ENCODE measurements at places on chromosomes 7 and 10. TPM values are rescaled to one million over a fixed set of nuclear protein-coding genes. Genes with fewer than 3 reads are reported as not detected.

DNA sequence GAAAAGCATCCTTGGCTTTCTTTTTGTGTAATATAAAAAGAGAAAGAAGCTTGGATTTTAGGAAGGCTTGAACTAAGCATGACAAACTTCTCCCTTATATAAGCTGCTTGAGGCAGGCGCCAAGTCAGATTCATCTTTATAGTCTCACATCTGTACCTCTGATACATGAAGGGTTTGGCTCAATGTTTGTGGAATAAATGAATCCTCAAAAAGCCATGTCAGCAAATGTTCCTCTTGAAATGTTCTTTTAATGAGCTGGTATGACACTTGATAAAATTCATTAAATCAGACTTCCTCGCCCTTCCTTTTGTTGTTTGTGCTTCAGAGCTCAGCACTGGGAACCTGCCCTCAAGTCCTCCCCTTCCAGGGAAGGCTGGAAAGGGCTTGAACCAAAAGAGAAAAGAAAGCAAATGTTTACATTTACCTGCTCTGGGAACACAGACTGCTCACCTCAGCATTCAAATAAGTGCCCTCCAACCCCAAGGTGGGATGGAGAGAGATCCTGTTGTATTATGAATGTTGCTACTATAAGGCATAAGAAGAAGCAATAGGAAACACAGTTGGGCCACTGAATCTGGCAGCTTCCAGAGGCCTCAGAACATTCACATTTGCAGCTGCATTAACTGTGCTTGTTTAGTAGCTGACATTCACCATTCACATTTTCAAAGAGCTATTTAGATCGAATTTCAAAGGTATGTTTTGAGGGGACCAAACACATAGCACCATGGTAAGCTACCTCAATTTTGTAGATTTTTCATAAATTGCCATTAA is 212.6 kb downstream of the CACNA2D1 start:
- H3K27ac ChIP-seq = no peak overlapping the region
- H3K27me3 ChIP-seq = no peaks in the 10 kb centered on the region
- no peak for DNase-seq
- no peaks in the 10 kb centered on the region for H3K36me3 ChIP-seq
- peaks cover 6% of the 10 kb centered on the region for H3K4me1 ChIP-seq
- no peak overlapping the region for H3K4me3 ChIP-seq

DNA sequence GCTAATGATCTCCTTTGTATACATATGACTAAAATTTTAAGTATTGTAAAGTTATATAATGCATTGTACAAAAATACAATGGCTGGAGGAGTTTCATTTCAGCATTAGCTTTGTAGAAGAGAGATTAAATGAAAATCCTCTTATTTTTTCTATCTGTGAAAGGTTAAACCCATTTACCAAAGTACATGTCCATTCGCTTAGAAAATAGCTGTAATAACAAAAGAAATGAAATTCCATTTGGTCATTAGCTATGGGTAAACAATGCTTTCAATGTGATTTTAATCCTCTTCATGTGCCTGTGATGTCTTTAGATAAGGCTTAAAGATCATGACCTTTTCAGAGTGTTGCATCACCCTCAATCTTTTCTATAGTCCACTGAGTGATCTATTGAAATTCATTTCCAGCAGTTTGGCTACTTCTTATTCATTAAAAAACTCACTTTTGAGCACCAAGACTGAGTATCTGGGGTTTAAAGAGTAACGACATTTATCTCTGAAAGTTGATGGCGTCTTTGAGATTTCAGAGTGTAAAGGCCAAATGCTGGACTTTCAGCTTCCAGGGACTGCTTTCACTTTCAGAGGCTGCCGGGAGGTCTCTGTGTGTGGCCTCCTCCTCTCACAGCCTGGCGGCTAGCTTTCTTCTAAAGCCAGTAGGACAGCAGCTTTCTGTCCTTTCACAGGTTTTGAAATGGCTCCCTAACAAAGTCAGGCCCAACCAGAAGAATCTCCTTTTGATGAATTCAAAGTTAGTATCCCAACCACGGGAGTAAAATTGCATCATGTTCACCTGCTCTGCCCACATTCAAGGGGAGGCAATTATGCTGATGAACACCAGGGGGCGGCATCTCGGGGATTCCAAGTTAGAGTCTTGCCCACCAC is 701.4 kb upstream of the COBL start:
- no peaks in the 10 kb centered on the region for H3K36me3 ChIP-seq
- no peak for DNase-seq
- H3K27ac ChIP-seq = no peak overlapping the region
- no peaks in the 10 kb centered on the region for H3K27me3 ChIP-seq

- H3K36me3 ChIP-seq = peaks cover 5% of the 10 kb centered on the region
- DNase-seq = no peak
- no peaks in the 10 kb centered on the region for H3K27me3 ChIP-seq
- peak overlapping the region; percentile 77 for H3K27ac ChIP-seq
- no peak overlapping the region for H3K4me3 ChIP-seq
Measured at GRCh38 chr10:80464557-80465450, 10.7 kb downstream of the TSPAN14 start.

- no peaks in the 10 kb centered on the region for H3K36me3 ChIP-seq
- DNase-seq = no peak
- no peak overlapping the region for H3K27ac ChIP-seq
Measured at GRCh38 chr10:121356183-121356582, 242.1 kb downstream of the FGFR2 start.

DNA sequence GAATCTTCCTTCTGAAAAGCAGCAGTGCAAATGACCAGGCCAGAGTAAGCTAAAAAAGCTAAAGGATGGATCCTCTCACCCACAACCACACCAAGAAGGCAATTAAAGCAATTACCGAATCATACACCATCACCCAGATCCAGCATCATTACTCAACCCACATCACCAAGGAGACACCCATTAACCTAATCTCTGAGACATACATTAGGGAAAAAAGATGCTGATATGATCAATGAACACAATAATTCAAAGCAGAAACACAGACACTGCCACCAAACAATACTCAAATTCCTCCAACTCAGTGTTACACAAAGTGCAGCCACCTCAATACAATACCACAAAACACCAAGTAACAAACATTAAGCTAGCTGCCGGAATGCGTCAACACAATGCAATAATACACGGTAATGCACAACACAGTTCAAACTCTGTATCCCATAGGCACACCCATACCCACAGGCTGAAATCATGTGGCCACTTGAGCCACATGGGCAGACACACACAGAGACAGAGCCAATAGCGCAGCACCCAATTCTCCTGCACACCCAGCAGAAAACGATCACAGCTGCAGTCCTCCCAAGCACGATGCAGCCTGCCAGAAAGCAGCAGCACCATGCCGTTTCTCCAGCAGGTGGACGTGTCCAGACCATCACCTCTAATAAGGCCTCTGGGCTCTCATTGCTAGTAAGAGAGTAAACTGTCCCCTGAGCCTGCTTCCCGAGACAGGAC is 21.5 kb downstream of the PAX2 start:
- H3K4me1 ChIP-seq = no peaks in the 10 kb centered on the region
- H3K4me3 ChIP-seq = no peak overlapping the region
- peaks cover 73% of the 10 kb centered on the region for H3K27me3 ChIP-seq
- no peaks in the 10 kb centered on the region for H3K36me3 ChIP-seq
- DNase-seq = no peak
- H3K27ac ChIP-seq = no peak overlapping the region

- H3K36me3 ChIP-seq = no peaks in the 10 kb centered on the region
- no peak overlapping the region for H3K27ac ChIP-seq
- H3K27me3 ChIP-seq = peaks cover 23% of the 10 kb centered on the region
- peaks cover 11% of the 10 kb centered on the region for H3K4me1 ChIP-seq
Measured at GRCh38 chr7:149742075-149742701, 31.2 kb downstream of the ZNF467 start.

- H3K4me3 ChIP-seq = no peak overlapping the region
- no peak overlapping the region for H3K27ac ChIP-seq
- H3K27me3 ChIP-seq = peaks cover 2% of the 10 kb centered on the region
- no peak for DNase-seq
- H3K36me3 ChIP-seq = no peaks in the 10 kb centered on the region
Measured at GRCh38 chr7:8154272-8154671, 107.7 kb downstream of the ICA1 start.

GRCh38 chr7:152759949-152760853 is 649 bp downstream of the ACTR3B start:
- DNase-seq = peak; percentile 84
- no peaks in the 10 kb centered on the region for H3K36me3 ChIP-seq
- peaks cover 17% of the 10 kb centered on the region for H3K4me1 ChIP-seq
- H3K27ac ChIP-seq = peak overlapping the region; percentile 83
- peak overlapping the region; percentile 90 for H3K4me3 ChIP-seq

GRCh38 chr7:33906697-33907096 is 1.4 kb downstream of the BMPER start:
- no peak overlapping the region for H3K4me3 ChIP-seq
- H3K27me3 ChIP-seq = peaks cover 37% of the 10 kb centered on the region
- DNase-seq = no peak
- no peaks in the 10 kb centered on the region for H3K36me3 ChIP-seq
- H3K4me1 ChIP-seq = peaks cover 12% of the 10 kb centered on the region
- H3K27ac ChIP-seq = no peak overlapping the region

GRCh38 chr10:70481831-70482530 is 3.4 kb downstream of the PALD1 start:
- peaks cover 31% of the 10 kb centered on the region for H3K4me1 ChIP-seq
- H3K27ac ChIP-seq = no peak overlapping the region
- H3K4me3 ChIP-seq = no peak overlapping the region
- H3K27me3 ChIP-seq = no peaks in the 10 kb centered on the region

DNA sequence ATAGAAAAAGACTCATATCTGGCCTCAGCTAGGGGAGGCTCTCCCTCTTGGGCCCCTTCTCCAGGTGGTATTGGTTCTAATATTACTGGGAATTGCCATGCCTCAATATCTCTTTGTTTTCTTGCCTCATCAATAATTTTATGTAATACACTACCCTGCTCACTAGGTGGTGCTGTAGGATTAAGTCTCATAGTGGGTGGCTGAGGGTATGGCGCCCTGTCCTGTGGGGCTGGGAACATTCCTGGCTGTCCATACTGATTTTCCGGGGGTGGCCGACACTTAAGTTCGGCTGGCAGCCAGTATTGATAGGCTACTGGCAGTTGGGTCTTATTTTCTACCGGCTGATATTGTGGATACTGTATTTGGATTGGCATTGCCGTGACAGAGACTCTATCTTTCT is 9.0 kb upstream of the TAS2R3 start:
- no peaks in the 10 kb centered on the region for H3K27me3 ChIP-seq
- H3K27ac ChIP-seq = no peak overlapping the region
- peaks cover 80% of the 10 kb centered on the region for H3K36me3 ChIP-seq
- H3K4me1 ChIP-seq = no peaks in the 10 kb centered on the region

- H3K27ac ChIP-seq = no peak overlapping the region
- no peak overlapping the region for H3K4me3 ChIP-seq
- no peaks in the 10 kb centered on the region for H3K4me1 ChIP-seq
- no peaks in the 10 kb centered on the region for H3K36me3 ChIP-seq
- peak; percentile 34 for DNase-seq
Measured at GRCh38 chr10:5987747-5988146, 10.4 kb upstream of the IL15RA start.

DNA sequence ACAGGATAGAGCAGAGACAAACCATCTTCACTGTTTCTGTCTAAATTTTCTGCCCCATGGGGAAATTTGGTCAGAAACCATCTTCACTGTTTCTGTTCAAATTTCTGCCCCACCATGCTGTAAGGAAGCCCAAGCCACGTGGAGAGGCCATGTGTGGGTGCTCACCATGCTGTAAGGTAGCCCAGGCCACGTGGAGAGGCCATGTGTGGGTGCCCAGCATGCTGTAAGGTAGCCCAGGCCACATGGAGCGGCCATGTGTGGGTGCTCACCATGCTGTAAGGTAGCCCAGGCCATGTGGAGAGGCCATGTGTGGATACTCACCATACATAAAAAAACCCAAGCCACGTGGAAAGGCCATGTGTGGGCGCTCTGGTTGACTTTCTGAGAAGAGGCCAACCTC is 1088.7 kb upstream of the AUTS2 start:
- no peaks in the 10 kb centered on the region for H3K4me1 ChIP-seq
- no peak overlapping the region for H3K27ac ChIP-seq
- H3K36me3 ChIP-seq = no peaks in the 10 kb centered on the region
- no peak for DNase-seq
- H3K27me3 ChIP-seq = no peaks in the 10 kb centered on the region

DNA sequence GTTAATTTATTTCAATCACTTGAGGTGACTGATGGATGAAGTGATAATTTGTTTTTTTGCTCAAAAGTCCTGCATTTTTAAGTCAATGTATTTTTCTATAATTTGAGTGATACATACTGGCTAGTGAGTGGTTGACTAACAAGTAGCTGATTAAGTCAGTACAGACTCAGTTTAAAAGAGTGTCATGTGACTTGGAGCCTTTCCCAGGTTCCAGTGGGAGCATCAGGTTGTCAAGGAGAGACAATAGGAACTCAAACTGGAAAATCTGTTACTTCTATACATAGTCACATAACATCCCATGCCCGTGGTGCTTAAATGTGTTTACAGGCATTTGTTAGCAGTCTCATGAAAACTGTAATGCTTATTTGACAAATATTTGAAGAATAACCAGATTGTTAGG is 154.7 kb downstream of the ANK3 start:
- H3K36me3 ChIP-seq = no peaks in the 10 kb centered on the region
- H3K4me3 ChIP-seq = no peak overlapping the region
- peaks cover 35% of the 10 kb centered on the region for H3K4me1 ChIP-seq
- no peaks in the 10 kb centered on the region for H3K27me3 ChIP-seq
- no peak for DNase-seq

DNA sequence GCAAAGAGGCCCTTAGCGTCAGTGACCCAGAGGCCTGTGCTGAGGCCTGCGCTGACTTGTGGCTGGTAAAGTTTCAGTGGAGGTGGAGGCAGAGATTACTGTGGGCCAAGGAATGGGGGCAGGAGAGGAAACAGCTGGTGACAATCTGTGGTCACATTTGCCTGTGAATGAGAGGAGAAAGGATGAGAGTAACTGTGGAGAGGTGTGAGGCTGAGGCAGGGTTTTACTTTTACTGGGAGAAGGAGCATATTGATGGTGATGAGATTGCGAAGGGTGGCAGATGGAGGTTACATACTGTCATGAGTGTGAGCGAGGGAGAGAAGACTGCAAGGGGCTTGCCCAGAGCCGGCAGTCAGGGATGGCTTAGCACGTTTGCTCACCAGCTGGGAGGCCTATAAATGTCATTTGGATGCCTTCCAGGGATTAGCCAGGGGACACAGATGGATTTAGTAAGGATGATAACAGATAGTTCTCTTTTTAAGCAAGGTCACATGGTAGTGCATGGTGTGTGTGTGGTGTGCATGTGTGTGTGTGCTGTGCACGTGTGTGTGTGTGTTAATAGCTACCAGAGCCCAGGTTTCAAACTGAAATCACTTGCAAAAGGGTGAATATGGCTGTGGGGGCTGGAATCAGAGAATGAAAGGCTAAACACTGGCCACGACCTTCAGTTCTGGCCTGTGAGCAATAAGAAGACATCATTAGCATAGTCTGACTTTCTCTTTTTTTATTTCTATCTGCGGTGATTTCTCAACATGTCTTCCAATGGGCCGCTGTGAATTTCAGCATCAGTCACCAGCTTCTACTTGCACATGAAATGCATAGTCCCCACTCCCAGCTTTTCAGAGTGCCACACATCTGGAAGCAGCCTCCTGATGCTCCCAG is 291.5 kb upstream of the ZNF32 start:
- DNase-seq = peak; percentile 49
- no peaks in the 10 kb centered on the region for H3K27me3 ChIP-seq
- H3K27ac ChIP-seq = no peak overlapping the region
- H3K36me3 ChIP-seq = no peaks in the 10 kb centered on the region

- no peaks in the 10 kb centered on the region for H3K27me3 ChIP-seq
- H3K4me1 ChIP-seq = no peaks in the 10 kb centered on the region
- H3K36me3 ChIP-seq = no peaks in the 10 kb centered on the region
- H3K27ac ChIP-seq = no peak overlapping the region
Measured at GRCh38 chr10:131213741-131214505, 97.6 kb downstream of the TCERG1L start.

Gene OSBPL3
- total RNA-seq = 8.0 TPM

Gene LAMB1
- total RNA-seq = 1,014 TPM

Gene SUFU
- total RNA-seq = 16.4 TPM

Gene NEURL1
- total RNA-seq = 2.5 TPM

Gene HABP2
- 0.18 TPM for total RNA-seq

Gene NPTX2
- total RNA-seq = 5.1 TPM

Data from osteocyte (in vitro differentiated cells).